Nasal cavity respiratory epithelium epithelial cell of viscerocranial mucosa (primary cell): ENCODE measurements at places on chromosomes 12 and 14. TPM values are rescaled to one million over a fixed set of nuclear protein-coding genes. Genes with fewer than 3 reads are reported as not detected.

The MYH7 gene
- not detected in 2 replicates for total RNA-seq

The PTPRB gene
- total RNA-seq: 0.34 and 0.85 TPM in 2 replicates

The CMKLR1 gene
- not detected in 2 replicates for total RNA-seq

The NOVA1 gene
- total RNA-seq: 0.36 TPM in 1 of 2 replicates, not detected in the other

The ATP2A2 gene
- 234 and 432 TPM in 2 replicates for total RNA-seq

The DPPA3 gene
- not detected in 2 replicates for total RNA-seq

The NUBPL gene
- 10.3 and 16.0 TPM in 2 replicates for total RNA-seq
